ENCODE measurements at places on chromosomes 4 and X.

DNA sequence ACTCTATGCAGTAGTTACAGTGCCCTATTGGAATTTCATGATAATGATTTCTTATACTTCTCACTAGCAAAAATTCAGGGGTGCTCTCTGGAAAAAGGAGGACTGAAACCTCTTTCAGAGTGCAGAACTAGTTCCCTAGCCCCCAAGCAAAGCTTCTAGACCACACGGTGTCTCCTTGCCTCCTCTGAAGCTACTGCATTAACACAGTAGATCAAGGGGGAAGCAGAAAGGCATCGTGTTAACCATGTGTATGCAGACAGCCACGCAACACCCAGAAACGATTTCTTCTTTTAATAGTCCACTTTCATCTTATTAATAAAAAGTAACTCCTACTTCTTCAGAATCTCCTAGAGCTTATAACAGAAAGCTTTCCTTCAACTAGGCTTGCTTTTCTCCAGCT is 44.7 kb downstream of the MAML3 start:
- no peak for DNase-seq

- no peak for DNase-seq
These were observed 668.2 kb upstream of the NDST4 start for GRCh38 chr4:115781528-115782146.

- DNase-seq, result no peak
These were observed 47.4 kb upstream of the VEGFC start for GRCh38 chr4:176840166-176840565.

DNA sequence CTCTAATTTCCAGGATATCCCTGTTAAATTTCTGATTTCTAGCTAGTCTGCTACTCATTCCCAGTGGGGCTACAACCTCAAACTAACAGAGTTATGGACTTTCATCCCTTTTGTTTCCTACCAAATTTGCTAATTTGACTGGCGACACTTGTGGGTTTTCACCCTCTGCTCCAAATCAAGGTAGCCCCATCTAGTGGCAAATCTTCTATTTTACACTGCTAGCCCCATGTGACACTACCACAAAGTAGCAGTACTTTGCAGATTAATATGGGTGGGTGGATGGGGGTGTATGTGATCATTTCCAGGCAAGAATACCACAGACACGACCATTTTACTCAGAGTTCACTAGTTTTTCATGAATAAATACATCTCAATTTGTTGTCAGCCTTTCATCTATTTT is 150.3 kb downstream of the MSL3 start:
- no peak for DNase-seq
